Ureter (tissue), 1 donor: ENCODE measurements at places on chromosomes 6 and 20.
A peak's percentile ranks its signal among the peaks of the same experiment; 100 is the strongest.

DNA sequence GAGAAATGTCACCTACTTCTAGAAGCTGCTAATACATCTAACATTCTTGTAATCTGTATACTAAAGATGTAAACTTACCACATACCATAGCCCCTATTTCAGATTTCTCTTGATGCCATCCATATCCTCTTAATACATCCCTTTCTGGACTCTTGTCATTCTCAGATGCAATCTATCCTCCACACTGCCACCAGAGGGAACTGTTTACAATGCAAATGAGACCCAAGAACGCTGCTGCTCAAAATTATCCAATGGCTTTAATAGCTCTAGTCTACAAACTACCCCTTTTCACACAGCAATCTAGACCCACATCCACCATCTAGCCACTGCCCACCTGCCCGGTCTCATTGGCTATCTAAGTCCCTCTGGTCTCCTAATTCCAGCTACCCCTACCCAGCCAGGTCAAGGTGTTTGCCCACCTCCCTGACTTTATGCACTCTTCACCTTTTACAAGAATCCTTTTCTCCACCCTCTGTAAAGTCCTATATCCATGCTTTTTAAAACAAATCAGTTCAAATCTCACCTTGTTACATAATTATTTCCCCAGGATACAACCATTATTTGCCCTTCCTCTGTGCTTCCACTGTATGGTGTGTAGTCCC lies 14.8 kb downstream of the FAXC start:
- DNase-seq: no peak

DNA sequence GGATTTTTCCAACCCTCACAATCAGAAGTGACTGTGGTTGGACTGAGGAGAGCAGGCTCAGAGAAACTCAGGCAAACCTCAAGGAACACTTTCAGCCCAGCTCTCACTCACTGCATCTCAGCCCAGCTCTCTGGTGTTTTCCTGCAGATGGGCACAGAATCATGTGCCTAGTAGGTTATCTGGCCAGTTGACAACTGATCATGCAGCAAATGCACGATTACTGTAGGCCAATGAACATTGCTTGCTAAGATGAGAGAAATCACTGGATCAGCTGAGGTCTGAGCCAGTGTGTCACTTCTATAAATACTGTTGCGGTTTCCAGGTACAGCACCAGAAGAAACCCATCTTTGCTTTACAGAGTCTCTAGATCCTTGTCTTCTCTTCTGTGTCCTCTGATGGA lies 540.5 kb downstream of the CD83 start:
- DNase-seq: no peak

DNA sequence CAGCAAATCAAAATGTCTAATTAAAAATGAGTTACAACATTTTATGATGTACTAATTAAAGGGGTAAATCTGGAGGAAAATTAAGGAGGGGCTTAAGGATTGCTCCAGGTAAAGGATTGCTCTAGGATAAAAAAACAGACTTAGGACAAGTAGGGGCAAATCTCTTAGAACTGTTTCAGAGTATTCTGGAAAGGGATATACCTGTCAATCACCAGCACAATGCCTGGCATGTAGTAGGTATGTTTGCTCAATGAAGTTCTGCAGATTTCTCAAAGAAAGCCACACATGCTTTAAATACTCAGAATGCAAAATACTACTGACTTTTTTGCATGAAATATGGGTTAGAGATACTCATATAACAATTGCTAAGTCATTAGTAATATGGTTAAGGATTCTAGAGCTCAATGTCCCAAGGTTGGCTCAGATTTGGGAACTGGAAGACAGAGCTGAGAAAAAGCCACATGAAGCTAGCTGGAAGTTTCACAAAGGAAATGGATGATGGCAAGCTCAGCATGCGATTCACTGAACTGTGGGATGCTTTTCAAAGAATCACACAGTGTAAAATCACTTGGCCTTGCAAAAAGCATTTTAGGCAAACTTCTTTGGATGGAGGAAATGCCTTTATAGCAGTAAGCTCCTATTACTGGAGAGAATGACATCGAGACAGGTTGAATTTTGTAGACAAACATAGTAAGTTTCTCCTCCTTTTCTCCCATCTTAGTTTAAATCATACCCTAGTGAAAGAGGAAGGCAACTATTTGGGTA lies 72.8 kb downstream of the MAP3K5 start:
- no peak for DNase-seq

DNA sequence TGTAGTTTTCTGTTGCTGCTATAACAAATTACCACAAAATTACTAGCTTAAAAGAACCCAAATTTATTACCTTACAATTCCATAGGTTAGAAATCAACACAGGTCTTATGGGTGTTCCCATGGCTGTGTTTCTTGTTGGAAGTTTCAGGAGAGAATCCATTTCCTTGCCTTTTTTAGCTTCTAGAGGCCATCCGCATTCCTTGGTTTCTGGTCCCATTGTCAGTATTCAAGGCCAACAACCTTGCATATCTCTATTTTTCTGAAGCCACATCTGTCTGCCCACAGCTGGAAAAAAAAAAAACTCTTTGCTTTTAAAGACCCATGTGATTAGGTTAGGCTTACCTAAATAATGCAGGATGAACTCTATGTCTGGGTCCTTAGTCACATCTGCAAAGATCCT lies 129.7 kb upstream of the SAMD5 start:
- DNase-seq: no peak

DNA sequence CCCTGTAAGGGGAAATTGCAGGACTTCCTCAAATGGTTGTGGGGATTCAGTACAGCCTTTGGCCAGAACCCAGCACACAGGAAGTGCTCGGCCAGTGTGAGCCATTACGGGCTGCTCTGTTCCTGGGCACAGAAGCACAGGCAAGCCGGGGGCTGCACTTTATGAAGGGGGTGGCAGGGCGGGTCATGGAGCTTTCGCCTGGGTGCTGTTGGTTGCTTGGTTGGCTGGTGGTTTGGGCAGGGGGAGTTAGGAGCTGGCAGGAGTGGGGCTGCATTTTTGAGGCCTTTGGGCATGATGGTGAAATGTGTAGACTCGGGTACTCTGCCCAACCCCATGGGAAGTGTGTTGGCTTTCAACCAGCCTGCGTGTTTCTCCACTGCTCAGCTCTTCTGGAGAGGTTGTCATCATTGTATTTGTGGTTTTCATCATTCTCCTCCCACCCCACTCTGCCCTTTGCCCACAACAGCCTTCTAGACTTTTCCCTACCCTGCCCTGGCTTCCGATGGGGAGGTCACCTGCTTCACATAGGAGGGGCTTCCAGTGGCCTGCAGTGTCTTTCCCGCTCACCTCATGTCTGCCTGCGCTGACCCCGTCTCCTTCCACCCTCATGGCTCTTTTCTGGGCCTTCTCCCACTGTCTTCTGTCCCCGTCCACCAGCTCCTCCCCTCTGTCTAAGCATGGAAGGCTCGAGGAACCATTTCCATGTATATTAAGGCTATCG lies 16.1 kb upstream of the RBM38 start:
- no peak for DNase-seq

DNA sequence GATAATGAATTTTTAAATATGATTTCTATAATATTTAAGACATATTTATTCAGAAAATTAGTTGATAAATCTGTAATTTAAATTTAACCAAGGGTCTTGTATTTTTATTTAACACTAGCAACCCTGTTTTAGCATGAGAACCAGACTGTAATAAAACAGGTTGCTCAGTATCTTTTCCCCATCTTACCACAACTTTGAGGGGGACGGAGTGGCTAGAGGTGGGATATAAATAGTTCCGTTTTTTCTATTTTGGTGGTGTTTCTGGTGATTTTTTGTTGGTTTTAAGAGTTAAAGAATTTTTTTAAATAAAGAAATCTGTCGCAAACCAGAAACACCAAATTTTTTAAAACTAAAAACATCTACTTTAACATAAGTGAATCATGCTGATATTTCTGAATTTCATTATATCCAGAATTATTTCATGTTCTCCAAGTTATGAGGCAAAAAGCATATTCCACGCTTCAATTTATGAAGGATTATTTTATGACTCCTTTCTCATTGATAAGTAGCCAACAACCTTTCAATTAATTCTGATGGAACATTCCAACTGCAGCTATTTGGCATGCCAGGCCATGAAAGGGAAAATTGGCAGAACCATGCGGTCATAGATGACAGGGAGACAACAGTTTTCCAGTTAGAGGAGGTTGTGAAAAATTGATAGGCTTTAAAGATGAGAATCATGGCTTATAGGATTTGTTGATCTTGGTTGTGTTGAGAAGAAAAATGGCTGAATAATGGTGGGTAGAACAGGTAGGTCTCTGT lies 151.9 kb upstream of the CARMIL1 start:
- no peak for DNase-seq

- DNase-seq: no peak
These were observed 147.9 kb downstream of the SOX4 start for GRCh38 chr6:21741221-21742109.

DNA sequence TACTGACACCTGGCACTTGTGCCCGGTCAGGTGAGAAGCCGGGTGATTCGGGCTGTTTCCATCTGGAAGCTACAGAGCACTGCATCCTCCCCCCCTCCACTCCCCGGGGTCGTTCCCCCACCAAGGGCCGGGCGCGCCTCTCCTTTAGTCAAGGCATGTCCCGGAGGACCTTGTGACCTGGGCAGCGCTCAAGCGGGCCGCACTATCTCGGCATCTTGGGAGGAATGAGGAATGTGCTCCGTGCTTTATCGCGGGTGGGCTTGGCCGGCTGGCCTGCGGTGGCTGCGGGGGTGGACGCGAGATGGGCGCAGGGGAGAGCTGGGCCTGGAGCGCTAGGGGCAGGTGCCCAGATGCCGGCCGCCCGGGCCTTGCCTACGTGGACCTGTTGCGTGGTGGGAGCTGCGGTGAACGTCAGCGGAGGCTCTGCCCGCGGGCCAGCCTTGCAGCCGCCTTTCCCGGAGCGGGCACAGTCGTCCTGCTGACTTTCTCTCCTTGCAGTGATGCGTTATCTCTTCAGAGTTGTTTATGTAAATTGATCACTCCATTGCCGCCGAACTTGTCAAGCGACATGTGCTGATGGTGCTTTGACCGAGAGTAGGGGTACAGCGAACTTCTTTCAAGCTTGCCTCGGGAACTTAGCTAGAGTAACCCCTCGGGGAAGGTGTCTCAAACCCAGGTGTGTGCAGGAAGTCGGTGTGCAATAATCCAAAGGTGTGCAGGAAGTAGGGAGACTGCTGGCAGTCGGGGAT lies 1.1 kb downstream of the LRRC1 start:
- DNase-seq: peak; percentile 50

- DNase-seq: no peak
These were observed 29.6 kb downstream of the PAK5 start for GRCh38 chr20:9809271-9809670.

GRCh38 chr6:140905050-140905449 lies 1227.7 kb upstream of the GJE1 start:
- no peak for DNase-seq

DNA sequence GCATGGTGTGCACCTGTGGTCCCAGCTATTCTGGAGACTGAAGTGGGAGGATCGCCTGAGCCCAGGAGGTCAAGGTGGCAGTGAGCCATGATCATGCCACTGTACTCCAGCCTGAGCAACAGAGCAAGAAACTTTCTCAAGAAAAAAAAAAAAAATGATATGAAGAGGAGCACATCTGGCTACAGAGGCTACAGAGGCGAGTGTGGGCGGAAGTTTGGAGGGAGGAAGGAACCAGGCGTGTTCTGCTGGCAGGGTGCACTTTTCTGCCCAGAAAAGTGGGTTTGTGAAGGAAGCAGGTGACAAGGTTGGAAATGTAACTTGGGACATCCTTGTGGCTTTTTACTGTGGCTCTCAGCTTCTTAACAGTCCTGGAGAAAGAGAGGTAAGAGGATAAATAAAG lies 96.7 kb downstream of the SNX5 start:
- no peak for DNase-seq

DNA sequence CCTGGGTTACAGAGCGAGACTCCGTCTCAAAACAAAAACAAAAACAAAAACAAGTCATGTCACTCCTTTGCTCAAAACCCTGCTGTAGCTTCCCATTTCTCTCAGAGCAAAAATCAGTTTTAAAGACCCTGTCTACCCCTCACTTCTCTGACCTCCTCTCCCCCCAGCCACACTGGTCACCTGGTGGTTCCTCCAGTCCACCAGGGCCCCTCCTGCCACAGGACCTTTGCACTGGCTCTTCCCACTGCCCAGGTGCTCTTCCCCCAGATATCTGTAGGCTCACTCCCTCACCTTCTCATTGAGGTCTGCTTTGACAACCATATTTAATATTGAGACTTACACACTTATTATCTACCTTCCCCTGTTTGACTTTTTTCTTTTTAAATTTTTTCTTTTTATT lies 4.9 kb upstream of the TEAD3 start:
- no peak for DNase-seq

- DNase-seq: no peak
These were observed 19.4 kb upstream of the MRGBP start for GRCh38 chr20:62776692-62777527.

- no peak for DNase-seq
These were observed 131.5 kb downstream of the MACROD2 start for GRCh38 chr20:14126856-14127255.

GRCh38 chr6:143157131-143157530 lies 96.4 kb downstream of the AIG1 start:
- DNase-seq: no peak

DNA sequence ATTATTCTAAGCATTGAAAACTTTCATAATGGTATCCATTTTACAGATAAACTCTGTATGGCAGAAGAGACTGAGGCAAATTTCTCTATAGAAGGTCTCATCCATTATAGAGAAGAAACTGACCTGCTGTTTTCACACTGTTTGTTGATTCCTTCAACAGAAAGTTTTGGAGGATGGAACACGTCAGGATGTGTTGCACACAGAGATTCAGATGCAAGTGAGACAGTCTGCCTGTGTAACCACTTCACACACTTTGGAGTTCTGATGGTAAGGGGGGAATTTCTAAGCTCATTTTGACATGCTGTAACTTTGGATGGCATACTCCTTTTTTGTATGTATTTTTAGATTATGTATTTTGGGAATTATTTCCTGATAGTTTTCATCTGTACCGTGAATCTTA lies 109.3 kb downstream of the ADGRG6 start:
- DNase-seq: no peak

DNA sequence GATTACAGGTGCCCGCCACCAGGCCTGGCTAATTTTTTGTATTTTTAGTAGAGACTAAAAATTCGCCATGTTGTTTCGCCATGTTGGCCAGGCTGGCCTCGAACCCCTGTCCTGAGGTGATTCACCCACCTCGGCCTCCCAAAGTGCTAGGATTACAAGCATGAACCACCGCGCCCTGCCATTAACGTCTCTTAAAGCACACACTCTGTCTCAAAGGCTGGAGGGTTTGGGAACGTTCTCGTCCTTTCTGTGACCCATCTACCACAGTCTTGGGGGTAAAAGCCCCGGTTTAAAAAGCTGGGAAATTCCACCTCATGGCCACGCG lies 57.8 kb upstream of the ARID1B start:
- DNase-seq: no peak
